ENCODE measurements at places on chromosomes 3 and 15. TPM values are rescaled to one million over a fixed set of nuclear protein-coding genes. Genes with fewer than 3 reads are reported as not detected.

The EPHB3 gene
- not detected for total RNA-seq

The CDHR4 gene
- total RNA-seq = not detected

GRCh38 chr3:188319569-188319968, 165.6 kb downstream of the LPP start:
- DNase-seq = no peak

DNA sequence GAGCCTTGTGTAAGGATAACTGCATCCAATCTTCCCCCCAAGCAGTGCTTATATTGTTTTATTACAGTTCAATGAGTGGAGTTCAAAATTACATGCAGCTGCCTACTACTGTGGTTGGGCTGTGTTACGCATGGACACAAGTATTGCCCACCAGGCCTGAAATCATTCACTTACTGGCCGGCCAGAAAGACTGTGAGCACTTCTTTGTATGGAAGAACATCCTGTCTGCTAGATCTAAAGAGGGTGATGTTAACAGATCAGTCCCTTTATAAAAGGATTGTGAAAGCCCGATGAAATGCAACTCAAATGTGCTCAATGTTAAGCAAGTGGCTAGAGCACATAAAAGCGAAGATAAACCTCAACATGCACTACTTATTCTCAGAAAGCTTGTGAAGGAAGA, 132.5 kb downstream of the FOXP1 start:
- DNase-seq = no peak

Measured in activated naive CD4-positive, alpha-beta T cell treated with anti-CD3 and anti-CD28 coated beads for 36 hours (primary cell).